ENCODE measurements at places on chromosomes 1 and 21. TPM values are rescaled to one million over a fixed set of nuclear protein-coding genes. Genes with fewer than 3 reads are reported as not detected.

- DNase-seq = no peak
Measured at GRCh38 chr1:218474128-218474527, 129.0 kb downstream of the TGFB2 start.

DNA sequence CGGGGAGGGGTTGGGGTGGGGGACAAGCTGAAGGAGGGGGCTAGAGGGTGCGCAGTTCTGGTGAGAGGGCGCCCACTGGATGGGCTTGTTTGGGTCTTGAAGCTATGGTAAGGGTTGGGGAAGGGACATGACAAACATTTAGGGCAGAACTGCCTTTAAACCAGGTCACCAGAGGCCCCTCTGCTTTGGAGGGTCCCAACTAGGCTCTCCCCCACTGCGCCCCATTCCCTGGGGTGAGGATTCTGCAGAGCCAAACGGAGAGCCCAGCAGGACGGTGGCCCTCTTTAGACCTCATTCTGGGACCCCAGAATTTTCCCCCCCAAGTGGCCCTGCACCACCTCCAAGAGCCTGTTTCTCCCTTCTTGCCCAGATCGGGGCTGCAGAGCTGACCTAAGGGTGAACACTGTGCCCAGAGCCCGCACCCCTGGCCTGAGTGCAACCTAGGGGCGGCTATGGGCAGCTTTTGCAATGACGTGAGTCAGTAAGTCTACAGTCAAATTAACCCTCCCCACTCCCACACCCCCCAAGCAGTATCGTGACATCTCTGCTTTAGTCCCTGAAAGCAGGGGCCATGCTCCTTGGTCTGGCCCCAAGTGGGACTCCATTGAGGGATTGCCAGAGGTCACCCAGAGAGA, 593.8 kb downstream of the MATN1 start:
- DNase-seq = no peak

- DNase-seq = no peak
Measured at GRCh38 chr1:231939118-231939517, 312.5 kb downstream of the DISC1 start.

DNA sequence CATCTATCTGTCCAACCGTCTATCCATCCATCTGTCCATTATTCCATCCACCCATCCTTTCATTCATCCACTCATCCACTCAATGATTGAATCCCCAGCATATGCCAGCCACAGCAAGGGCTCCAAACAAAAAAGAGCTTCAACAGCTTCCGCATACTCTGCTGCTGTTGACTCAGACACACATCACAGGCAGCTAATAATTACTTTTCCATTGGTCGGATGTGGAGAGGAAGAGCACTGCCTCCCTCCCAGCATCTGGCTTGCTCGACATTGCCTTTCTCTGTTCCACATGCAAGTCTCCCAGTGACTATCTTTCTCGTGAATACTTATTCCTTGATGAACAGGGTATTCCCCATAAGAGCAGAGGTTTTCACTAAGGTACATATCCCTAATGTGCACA, 176.5 kb downstream of the HIVEP3 start:
- peak; percentile 70 for DNase-seq

GRCh38 chr21:30563072-30563471, 2.0 kb upstream of the KRTAP19-7 start:
- DNase-seq = no peak

GRCh38 chr1:155167166-155168104, 5.7 kb downstream of the KRTCAP2 start:
- peak; percentile 82 for DNase-seq

- DNase-seq = no peak
Measured at GRCh38 chr21:35198565-35198964, 149.5 kb upstream of the RUNX1 start.

DNA sequence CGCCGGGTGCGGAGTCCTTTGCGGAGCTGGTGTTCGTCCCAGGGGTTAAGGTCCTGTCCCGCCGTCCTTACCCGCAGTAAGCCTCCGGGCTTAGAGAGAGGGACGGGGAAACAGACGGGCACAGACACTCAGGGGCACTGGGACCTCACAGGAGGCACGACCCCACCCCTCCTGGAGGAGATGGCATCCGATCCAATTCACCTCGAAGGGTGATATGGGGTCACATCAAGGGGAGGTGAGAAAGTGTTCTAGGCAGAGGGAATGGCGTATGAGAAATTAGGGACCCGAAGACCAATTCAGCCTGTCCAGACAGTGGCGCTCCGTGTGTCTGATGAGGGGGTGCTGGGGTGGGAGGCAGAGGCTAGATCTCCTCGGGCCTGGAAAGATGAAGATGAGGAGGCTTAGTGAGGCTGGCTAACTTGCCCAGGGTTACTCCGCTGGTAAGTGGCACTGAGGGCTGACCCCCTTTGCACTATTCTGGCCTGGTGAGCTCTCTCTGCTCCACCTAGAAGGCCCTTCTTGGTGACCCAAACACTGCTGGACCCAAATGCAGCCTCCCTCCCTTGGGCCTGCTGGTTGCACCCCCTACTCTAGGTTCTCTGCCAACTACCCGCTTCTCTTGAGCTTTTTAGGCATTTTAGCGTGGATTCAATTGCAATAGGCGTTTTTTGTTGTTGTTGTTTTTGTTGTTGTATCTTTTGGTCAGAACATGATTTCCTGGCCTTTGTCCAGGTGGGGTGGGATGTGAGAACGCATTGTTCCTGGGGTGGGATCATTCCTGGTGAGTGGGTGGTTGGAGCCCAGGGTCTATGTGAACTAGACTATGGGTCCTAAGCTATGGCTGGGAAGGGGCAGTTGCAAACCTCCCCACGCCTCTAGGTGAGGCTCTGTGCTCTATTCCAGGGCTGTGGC, 12.3 kb downstream of the BTBD19 start:
- no peak for DNase-seq

The OR2T33 gene
- total RNA-seq = not detected

The CHIA gene
- total RNA-seq = not detected

The TNFRSF4 gene
- not detected for total RNA-seq
